ENCODE measurements at places on chromosomes 7 and 10.

GRCh38 chr10:34506786-34507185, 308.3 kb downstream of the PARD3 start:
- no peak for DNase-seq

DNA sequence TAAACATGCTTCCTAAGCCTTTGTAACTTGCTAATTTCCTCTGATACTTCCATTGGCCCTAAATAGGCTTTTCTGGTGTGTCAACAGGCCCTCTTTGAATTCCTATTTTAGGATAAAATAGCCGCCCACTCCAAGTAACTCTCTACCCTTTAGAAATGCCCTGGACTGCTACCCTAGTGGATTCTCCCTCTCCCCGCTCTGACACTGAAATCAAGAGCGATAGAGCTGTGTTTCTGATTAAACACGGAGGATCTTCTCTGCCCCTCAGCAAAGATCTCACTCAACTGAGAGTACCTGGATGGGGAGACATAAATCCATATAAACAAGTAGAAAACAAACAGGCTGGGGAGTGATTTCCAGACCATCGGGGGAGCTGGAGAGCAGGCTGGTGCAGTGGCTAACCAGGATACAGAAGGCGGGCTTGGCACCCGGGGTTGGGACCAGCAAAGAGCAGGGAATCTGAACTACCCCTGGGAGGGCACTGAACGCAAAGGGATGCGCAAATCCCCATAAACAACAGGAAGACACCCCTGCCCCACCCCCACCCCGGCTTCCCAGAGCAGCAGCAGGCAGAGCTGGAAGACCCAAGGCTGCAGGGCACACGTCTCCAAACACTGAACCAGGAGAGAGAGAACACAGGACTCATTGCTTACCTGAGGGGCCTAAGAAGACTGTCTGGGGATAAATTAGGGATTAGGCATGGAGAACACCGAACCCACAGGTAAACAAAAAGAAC, 2.5 kb downstream of the ASB13 start:
- no peak for DNase-seq

- no peak for DNase-seq
Observed at GRCh38 chr10:15352201-15352600, 18.9 kb downstream of the FAM171A1 start.

GRCh38 chr7:41869091-41869490, 166.2 kb upstream of the INHBA start:
- DNase-seq, result no peak

- DNase-seq, result no peak
Observed at GRCh38 chr10:116408719-116409118, 18.9 kb upstream of the PNLIPRP3 start.

DNA sequence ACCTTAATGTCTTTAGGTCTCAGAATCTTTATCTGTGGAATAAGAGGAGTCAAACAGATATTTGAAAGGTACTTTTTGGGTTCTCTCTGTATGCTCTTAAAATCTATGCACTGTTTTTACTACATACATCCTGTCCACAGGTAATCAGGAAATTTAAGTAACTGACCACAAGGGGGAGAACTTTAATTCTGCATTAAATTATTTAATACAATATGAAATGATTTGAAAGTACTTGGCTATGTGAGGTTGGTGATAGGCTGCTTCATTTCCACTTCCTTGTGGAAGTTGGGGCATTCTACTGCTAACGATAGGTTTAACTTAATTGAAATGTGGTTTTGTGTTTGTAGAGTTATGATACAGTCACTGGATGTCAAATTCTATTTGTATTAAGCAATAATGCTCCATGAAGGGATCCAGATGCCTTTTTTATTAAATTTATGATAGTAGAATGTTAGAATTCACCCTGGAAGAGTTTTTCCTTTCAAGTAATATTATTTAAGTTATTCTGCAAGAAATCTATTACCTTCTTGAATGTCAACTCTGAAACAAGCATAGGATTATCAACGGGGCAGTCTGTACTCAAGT, 6.0 kb downstream of the TEX47 start:
- no peak for DNase-seq

DNA sequence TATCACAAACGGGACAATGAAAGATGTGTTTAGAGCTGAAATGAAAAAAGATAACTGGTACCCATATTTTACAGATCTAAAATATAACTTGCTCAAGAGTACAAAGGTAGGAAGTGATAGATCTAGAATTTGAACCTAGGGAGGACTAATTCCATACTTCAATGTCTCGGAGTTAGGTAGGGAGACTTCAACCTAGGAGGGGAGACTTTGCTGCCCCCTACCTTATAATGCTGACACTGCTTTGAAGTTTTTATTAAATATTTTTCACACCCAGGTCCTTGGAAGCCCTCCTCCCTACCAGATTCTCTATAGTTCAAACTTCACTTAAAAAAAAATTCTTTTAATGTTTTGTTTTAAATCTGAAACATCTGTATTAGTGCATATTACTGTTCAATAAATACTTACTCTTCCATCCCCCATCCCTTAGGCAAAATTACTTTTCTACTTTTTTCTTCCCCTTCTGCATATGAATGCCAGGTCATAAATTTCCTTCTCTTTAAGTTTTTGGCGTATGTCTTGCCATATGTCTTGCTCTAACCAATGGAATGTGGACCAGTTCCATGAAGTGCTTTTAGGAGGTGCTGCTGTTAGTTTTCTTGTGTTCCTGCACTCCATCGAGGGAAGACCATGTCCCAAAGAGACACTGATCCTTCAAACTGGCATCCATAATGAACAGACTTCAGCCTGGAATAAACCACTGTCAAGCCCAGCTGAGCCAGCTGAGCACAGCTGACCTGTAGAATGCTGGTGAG, 57.8 kb downstream of the MICU1 start:
- no peak for DNase-seq

DNA sequence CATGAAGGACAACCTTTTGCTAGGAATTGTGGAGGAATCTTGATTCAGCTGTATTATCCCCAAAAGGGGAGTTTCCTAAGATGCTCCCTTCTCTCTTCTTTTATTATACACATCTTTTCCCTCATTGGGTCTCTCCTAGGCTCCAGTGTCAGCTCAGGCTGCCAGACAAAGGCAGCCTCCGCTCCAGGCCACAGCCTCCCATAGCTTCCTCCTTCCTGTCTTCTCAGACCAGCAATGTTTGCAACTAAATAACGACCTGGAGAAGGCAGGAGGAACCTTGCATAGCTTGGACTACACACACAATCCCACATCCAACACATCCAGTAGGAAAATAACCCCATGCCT, 12.3 kb downstream of the SFXN3 start:
- no peak for DNase-seq

DNA sequence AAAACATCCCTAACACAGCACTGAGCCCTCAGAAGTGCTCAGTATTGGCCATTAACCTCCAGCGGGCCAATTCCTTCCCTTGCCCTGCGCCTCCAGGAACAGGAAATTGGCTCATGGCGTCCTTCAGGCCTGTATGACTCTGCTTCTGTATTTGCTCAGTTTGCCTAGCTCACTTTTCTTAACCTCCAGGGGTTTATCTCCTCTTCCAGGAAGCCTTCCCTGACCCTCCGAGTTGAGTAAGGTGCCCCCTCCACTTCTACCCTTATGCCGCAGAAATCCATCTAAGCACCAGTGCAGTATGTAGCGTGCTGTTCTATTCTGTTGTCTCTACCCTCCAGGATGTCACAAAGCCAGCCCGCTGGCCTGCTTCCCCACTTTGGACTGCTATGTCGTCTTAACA, 1.1 kb upstream of the SFXN4 start:
- no peak for DNase-seq

- DNase-seq, result no peak
Observed at GRCh38 chr7:114007386-114007785, 88.6 kb upstream of the PPP1R3A start.

DNA sequence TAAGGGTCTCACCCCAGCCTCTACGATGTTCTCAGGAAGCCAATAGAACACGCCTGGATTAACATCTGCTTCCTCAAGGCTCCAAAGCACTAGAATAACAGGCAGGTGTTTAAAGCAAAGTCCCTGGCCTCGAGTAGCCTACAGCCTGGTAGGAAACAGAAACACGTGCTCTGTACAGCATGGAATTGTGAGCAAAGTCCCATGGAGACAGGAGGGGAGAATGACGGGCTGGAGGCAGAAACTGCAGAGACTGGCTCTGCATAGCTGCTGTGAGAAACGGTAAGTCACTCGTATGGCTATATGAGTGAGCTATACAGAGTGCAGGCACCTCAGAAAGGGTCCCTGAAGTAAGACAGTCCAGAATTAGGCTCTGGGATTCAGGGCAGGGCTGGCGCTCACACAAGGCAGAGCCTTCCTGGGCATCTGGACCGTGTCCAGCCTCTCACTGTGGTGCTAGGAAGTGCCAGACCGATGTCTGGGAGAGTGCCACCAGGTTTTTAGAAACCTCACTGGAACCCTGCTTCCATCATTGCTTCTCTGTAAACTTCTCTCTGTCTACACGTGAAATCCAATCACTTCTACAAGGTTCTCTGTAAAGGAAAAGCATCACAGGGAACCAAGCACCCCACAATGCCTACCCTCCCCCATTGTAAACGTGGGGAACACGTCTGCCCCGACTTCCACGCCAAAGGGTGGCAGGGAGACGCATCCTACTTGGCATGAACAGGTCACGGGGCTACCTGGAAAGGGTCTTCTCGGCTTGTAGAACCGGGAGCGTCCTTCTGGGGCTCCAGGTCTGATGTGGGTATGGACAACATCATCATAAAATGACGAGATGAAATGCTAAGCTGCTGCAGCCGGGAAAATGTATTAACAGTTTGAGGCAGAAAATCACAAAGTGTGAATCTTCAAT, 38.8 kb upstream of the SHH start:
- no peak for DNase-seq

DNA sequence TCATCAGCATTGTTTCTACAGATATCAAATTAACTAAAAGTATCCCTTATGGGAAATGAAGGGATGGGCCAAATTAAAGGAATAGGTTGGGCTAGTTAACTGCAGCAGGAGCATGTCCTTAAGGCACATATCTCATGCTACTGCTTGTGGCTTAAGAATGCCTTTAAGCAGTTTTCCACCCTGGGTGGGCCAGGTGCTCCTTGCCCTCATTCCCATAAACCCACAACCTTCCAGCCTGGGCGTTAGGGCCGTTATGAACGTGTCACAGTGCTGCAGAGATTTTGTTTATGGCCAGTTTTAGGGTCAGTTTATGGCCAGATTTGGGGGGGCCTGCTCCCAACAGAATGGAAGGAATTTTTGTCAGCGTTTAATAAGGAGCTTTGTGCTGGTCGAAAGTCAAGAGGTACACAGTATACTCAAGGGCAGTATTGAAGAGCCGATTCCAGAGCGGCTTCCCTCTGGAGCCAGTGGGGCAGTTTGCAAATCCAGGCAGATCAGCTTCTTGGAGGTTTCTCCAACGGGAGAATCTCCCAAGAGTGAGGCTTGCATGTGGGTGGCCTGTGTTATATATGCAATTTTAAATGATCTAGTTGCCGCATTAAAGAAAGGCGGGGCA, 7.7 kb downstream of the PFKP start:
- no peak for DNase-seq

DNA sequence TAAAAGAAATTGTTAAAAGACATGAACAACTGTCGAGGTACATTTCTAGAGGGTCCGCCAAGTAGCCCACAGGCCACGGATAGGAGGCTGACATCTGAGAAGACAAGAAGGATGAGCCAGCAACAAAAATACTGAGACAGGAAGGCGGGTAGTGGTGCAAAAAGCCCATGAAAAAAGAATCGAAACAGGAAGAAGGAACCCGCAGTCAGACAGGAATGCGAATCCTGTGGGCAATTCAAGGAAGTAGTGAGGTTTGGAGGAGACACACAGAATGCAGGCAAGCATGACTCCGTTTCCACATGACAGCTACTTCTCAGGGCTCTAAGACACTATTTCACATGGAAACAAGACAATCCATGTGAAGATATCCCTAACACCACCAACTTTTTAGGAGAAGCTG, 125.2 kb downstream of the DOCK4 start:
- no peak for DNase-seq

- no peak for DNase-seq
Observed at GRCh38 chr7:7808626-7809025, 90.2 kb upstream of the RPA3 start.

GRCh38 chr10:122648599-122649428, 50.8 kb downstream of the C10orf120 start:
- no peak for DNase-seq

GRCh38 chr10:15353471-15354017, 17.5 kb downstream of the FAM171A1 start:
- DNase-seq, result no peak

DNA sequence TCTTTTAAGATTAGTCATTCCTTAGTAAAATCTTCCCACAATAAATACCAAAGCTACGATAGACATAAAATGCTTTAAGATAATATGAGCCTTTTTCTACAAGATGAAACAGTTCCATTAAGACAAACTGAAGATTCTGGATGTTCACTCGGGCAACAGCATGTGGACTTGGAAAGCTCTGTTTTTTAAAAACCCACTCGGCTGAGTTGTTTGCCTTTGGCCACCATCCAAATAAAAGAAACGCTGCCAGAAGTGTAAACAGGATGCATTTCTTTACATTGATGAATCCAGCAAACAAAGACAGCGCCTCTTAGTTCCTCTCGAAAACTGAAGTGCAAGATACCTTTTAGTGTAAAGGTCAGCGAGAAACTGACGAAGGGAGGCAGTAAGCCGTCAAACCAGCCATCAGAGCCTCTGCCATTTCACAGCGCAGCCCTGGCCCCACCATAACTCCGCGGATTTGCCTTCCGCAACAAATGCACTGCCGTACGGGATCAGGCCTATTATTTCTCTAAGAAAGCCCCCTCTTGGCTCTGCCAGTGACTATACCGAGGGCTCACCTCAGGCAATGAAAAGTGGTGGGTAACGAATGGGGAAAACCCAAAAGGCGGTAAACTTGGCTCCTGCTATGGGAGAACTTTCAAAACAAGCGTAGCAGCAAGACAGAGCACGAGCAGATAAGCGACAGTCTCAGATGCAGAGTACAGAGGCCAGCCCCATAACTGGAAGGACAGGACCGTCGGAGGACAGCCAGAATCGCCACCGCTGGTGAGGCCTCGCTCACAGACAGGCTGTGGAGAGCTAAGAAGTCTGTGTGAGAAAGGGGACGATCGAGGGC, 41.4 kb downstream of the GNA12 start:
- DNase-seq, result no peak

DNA sequence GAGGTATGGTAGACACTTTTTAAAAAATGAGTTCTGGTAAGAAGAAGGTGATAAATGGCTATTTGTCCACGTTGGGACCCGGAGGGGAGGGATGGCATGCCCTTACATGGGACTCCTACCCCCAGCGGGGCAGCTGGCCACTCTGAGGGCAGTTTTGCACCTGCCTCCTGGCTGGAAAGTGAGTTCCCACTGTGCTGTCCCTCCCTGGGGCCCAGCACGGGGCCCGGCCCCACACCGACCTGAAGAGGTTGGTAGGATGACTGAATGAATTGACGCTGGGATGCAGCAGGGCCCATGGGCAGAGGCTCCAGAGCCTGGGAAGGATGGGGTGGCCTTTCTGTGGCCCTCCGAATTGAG, 601 bp upstream of the AEBP1 start:
- DNase-seq, result no peak
